Epithelial cell of alveolus of lung (primary cell): ENCODE measurements at places on chromosomes 5 and 9. TPM values are rescaled to one million over a fixed set of nuclear protein-coding genes. Genes with fewer than 3 reads are reported as not detected.

Gene UBE2R2
- total RNA-seq, result 21.5 and 47.8 TPM in 2 replicates

Gene OTULINL
- 4.3 and 4.8 TPM in 2 replicates for total RNA-seq

Gene TXNDC8
- total RNA-seq, result not detected in 2 replicates

Gene GZMA
- total RNA-seq, result not detected in 2 replicates

Gene BARHL1
- not detected in 2 replicates for total RNA-seq

Gene C9orf50
- 0.13 TPM in 1 of 2 replicates, not detected in the other for total RNA-seq

Gene SPATA31D1
- total RNA-seq, result not detected in 2 replicates

Gene CCNJL
- 3.9 and 4.4 TPM in 2 replicates for total RNA-seq

Gene PRR7
- 9.3 and 10.0 TPM in 2 replicates for total RNA-seq

Gene RASGRF2
- 7.5 and 14.2 TPM in 2 replicates for total RNA-seq

Gene TLX3
- not detected in 2 replicates for total RNA-seq

Gene TRPM3
- 0.13 and 0.32 TPM in 2 replicates for total RNA-seq

Gene SOHLH1
- not detected in 2 replicates for total RNA-seq

Gene SLC45A2
- total RNA-seq, result not detected in 2 replicates

Gene ANKRD31
- under 0.01 TPM in 2 replicates for total RNA-seq

Gene PDE6A
- under 0.01 and 0.13 TPM in 2 replicates for total RNA-seq
